ENCODE measurements at places on chromosomes 6 and 20.

DNA sequence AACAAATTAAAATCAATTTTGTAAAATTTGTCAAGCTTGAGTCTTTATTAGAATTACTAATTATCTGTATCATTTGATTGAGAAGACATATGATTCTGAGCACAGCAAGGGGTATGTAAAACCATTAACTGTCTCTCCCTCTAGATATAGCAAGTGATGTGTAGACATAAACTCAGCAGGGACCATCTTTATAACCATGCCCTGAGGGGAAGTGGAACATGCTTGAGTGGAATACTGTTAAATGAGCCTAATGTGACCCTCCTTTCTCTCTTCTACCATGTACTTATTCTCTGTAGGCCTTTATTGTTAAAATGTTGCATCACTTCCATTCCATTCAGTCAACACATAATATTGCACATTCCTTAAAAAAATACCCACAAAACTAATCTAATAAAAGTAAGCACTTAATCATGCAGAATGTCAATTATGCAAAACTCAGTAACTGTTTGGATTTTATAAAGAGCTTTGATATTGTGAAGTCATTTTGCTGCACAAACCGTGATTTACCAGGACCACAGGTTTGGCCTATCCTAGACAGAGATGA lies 896.6 kb upstream of the MANEA start:
- no peak for DNase-seq

DNA sequence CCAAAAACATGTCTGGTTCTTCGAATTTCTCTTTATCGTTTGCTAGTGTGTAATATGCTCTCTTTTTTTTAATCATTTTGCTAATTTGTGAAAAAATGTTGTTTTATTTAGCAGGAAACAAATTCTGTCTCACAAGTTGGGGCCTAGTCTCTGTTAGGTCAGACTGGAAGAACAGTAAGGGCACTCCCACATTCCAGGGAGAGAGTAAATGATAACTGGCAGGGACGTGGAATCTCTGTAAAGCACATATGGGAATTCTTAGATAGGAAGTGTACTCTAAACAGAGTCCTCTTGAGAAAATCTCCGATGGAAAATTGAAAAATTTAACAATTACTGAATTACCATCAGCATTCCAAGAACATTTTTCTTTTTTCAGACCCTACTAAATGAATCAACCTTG lies 16.4 kb upstream of the CCDC28A start:
- no peak for DNase-seq

DNA sequence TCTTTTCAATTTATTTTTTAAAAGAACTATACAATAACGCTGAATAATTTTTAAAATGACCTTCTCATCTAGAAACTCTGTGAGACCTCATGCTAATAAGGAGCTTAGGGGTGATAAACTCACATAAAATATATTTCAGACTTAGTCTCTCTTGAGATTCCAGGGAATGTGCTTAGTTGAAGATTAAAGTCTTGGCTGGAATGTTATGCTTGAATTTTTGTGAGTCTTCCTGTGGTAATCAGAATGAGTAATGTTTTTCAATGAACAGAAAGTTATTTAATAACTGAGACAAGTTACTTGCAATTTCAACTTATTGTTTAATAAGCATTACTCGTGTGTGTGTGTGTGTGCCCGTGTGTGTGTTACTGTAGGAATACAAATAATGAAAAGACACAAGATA lies 379.9 kb upstream of the EPHA7 start:
- no peak for DNase-seq

DNA sequence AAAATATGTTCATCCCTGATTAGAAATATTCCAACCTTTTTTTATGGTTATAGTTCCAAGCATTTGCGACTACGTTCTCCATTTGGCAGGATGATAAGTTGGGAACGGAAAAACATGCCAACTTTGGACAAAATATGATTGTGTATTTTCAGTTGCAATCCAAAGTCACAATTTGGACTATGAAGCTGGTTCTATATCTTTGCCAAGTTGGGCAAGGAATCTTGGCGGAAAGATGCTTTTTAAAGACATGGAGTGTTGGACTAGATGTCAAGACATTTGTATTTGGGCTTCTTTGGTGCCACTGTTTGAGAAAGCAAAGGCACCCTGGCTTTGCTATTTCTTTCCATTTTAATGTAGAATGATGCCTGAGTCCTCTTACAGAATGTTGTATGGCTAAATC lies 33.3 kb upstream of the JAG1 start:
- DNase-seq = no peak

- DNase-seq = no peak
Observed at GRCh38 chr20:44621939-44622338, 29.6 kb downstream of the ADA start.

GRCh38 chr6:44061375-44062104 lies 65.7 kb downstream of the MRPL14 start:
- DNase-seq = no peak

GRCh38 chr6:125008261-125008703 lies 46.0 kb downstream of the RNF217 start:
- DNase-seq = no peak

DNA sequence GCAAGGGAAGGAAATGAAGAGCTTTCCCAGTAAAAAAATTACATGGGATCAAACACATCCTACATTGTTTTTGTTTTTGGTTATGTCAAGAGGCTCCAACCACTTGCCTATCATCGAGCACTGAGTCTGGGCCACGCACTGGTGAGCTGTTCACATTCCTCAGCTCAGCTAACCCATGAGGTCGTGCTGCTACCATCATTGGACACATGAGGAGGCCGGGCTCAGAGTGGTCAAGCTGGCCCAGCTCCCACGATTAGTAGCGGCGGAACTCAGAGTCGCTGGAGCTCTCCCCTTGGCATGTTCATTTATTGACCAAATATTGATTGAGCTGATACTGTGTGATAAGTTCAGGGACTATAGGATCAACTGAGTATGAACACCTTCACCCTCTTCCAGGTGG lies 164.9 kb downstream of the CDH26 start:
- DNase-seq = no peak

DNA sequence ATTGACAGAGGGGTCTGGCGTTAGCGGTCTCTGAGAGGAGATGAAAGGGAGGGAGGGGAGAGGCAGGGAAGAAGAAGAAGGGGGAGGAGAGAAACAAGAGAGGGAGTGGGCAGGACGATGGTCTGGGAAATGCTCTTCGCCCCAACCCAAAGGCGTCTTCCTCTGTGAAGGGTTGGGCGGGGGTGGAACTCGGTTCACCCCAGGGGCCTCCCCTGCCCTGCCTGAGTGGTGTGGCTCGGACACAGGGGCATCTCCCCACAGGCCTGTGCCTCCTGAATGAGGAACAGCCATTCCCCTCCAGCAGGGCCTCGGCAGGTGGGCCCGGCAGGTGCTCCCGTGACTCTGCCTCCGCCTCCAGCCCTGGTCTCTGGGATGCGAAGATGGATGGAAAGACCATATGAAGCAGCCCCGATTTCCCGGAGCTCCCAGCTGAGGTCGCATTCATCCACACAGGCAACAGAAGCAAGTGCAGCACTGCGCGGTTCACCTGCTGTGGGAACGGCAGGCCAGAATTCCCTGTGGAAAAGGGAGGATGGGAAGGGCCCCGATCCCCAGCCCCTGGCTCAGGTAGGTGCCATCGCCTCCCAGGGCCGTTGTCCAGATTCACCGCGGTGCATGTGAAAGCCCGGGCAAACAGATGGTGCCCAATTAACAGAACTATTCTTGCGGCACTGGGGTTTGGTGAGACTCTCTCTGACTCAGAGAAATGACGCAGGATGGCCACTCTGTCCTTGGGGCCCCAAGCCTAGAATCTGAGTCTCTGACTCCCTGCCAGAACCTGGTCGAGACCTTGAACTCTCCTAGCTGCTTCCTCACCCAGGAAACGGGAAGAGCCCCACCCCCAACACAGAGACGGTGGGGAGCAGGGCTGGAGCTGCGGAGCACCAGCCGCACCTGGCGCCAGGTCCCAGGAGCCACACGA lies 29.4 kb upstream of the RPS6KA2 start:
- no peak for DNase-seq

DNA sequence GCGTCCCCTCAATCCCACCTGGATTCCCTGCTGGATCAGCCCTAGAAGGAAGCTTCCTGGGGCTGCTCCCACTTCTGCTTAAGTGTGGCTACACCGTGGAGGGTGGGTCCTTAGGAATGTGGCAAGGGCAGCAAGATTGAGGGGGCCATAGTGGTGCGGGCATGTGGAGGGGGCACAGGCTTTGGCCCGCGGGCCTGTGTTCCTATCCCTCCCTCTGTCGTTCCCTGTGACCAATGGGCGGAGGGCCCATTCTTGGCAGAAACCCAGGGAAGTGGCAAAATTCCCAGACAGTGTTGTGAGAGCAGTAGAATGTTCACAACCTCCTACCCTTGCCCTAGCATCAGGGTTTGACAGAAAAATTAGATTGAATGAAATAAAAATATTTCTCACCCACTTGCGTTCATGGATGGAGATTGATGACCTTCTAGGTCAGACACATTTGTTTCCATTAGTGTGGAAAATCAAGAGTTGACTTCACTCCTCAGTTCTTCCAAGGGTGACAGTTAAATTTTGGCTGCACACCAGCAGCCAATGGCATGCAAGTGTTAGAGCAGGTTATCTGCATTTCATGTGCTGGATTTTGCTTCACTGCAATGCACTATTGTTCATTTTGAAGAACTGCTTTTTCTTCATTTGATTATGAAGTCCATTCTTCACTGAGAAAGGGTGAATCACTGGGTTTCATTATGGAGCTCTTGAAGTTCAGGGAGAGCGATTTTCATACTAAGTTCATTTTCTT lies 49.3 kb upstream of the AHI1 start:
- no peak for DNase-seq

GRCh38 chr6:125780540-125781313 lies 10.0 kb upstream of the NCOA7 start:
- peak; percentile 67 for DNase-seq

DNA sequence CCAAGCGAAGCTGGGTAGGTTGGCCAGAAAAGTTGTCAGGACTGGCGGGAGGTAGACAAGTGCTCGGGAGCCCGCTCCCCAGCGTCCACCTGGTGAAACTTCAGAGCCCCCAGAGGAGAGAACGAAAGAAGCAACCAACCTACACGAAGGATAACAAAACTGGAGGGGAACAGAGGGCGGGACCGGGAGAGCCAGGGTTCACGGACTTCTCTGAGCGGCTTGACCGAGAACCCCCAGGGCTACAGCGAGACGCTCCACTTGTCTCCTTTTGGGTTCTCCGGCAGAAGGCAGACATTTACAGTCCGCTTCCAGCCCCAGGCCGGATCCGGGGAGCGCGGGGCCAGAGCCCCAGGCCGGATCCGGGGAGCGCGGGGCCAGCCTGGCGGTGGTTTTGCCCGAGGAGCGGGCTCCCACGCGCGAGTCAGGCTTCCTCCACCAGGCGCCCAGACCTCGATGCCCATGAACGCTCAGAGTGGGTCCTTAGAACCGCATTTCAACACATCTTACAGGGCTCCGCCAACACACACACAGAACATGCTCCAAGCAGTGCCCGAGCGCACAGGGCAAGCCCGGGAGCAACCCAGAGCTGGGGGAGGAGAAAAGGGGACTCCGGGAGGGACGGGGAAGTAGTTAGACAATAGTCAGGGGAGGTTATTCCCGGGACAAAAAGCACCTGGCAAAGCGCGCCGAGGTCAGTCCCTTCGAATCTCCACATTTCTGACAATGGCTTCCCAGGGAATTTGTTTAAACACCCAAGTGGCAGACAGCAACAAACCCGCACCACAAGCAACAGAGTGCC lies 1.1 kb downstream of the PTPRK start:
- no peak for DNase-seq

DNA sequence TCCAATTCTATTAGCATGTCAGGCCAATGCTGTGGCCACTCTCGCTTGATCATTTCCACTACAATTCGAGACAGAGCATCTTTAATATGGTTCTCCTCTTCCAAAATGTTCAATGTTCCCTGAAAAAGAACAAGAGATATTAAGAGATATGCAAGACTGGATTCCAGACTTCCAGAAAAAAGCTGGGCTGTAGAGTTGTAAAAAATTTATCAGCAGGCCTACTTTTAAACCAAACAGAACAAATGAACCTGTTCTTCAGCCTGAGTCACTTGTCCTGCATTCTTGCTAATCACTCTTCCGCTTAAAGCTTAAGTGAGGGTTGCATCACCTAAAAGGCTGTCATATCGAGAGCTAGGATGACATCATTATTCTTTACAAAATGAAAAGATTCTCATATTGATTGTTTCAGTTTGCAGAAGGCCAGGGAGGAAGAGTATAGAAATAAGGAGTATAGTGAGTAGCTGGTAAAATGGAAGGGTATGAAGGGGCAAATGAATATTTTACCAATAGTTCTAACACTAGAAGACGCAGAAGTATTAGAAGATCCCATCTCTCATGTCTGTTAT lies 4.9 kb downstream of the XPO5 start:
- no peak for DNase-seq

DNA sequence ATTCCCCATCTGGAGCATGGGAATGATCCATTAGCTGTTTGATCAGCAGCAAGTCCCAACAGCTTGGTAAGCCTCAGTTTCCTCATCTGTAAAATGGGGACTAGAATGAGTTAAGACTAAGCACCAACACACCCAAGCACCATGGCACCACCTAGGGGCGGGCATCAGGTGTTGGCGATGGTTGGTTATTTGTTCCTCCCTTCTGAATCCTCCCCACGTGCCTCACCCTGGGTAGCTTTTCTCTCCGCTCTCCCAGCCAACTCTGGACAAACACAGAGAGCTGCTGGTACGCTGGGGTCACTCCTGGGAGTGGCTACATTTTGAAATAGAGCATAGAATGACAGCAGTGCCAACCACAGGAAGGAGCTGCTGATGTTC lies 13.3 kb upstream of the ITPR3 start:
- DNase-seq = peak; percentile 44

- peak; percentile 24 for DNase-seq
Observed at GRCh38 chr20:58649288-58650180, 1.5 kb upstream of the STX16 start.

DNA sequence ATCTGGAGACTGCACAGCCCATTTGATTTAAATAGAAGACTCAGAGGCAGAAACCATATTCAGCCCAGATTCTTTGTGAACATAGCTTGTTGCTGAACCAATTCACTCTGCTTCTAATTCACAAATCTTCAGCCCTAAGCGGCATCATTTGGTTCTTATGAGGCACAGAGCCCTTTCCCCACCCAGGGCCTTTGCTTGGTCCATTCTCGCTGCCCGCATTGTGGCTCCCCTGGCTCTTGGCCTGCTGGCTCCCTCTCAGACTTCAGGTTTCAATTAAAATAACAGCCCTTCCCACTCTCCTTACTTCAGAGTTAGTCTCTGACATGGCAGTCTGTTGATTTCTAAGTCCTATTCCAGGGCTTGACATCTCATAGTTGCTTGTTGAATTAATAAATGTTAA lies 9.4 kb upstream of the TMEM14A start:
- no peak for DNase-seq

DNA sequence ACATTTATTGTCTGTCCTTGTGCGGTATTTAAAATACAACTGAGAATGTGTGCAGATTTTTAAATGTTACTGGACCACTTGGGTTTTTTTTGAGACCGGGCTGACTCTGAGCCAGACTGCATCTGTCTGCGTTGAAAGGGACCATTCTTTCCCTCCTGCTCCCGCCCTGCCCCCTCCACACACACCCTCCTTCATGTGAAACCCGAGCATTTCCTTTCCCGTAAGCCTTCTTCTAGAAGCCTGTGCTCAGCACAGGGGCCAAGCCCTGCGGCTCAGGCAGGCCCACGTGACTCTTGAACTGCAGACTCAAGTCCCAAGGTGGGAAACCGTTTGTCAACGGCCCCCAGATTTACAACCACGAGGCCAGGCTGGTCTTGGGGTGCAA lies 82.7 kb upstream of the FOXC1 start:
- DNase-seq = peak; percentile 47

Data from CD4-positive, alpha-beta T cell treated with Interleukin-4 for 4 hours (primary cell).